Brain microvascular endothelial cell (primary cell): ENCODE measurements at places on chromosomes 4 and X.

DNA sequence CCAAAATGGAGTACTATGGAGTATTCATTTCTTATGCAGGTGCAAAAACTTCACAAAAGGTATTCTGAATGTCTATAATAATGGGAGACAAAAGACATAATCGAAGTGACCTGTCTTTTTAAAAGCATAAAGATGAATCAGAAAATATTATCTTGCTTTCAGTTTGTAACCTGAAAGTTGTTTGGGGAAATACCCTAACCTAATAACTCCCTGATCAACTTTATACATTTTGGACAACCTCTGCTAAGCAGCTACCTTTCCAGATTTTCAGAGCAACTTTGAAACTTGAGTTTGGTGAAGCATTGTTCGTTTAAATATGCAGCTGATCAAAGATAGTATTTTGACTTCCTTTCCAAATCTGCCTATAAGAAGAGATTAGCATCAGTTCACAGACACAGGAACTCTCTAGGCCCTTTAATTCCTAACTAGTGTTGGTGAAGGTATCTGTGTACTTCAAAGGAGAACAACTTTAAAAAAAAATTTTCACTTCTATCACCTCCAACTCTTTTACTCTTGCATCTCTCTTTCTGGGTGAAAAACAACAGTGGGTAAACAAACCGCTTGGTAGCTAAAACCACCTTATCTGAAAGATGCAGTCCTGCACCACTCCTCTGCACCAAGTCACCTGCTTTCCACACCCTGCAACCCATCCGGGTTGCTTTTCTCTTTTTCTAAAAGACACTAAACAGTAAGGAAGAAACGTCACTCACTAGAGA lies 26.5 kb downstream of the CD40LG start:
- DNase-seq = no peak

DNA sequence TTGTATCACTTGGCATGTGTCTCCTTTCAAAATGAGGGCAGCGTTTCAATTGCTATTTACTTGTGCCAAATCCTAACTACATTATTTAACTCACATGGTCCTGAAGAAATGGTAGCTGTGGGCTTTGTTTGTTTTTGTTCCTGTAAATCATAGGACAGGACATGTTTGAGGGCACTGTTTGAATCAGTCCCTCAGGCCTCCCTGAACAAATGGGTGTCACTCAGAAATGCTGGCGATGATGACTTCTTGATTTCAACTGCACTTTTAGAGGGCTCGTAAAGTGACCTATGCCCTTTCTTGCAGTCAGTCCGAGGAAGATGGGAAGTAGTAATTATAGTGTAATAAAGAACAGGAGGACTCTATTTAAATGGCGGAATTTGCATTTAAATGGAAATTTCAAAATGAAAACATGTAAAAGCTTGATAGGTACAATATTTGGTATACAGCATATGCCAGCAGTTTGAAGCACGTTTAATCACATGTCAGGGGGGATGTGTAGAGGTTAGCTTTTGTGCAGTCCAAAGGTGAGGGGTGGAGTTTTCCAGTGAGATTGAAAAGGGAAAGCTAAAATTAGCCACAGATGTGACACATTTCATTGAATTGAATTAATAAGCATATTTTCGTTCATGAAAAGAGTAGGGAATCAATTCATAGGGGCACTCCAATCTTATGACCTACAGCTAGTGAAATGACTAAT lies 1958.7 kb upstream of the IGFBP7 start:
- DNase-seq = no peak

DNA sequence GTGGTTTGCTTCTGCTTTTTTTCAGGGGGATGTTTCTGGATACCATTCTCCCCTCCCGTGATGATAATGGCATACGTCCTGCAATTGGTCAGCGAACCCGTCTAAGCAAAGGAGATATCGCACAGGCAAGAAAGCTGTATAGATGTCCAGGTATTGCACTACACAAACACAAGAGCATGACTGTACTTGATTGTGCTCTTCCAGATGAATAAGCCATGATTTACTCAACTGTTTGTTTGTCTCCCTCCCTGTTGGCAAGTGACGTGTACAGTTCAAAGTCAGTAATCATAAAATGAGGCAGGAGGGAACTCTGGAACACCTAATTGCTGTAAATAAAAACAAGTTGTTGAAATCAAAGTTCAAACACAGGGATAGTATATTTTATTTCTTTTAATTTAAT lies 141.4 kb downstream of the TLL1 start:
- DNase-seq = no peak

DNA sequence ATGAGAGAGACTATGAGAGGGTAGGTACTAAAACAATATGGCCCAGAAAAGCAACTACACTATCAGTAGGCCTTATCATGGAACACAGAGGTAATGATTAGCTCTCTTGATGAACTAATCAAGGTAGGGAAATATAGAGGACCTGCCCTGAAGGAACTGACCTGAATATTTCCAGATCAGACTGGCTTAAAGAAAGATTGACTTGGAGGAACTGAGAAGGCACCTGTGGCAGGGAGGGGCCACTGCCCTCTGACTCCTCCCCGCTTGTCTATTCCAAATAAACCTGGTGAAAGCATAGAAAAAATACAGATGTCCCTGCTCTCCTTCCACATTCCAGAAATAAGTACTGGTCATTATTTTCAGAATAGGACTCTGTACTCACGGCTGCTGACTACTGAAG lies 5.5 kb downstream of the RPS6KA6 start:
- DNase-seq = no peak
